ENCODE measurements at places on chromosomes 11 and 22.

DNA sequence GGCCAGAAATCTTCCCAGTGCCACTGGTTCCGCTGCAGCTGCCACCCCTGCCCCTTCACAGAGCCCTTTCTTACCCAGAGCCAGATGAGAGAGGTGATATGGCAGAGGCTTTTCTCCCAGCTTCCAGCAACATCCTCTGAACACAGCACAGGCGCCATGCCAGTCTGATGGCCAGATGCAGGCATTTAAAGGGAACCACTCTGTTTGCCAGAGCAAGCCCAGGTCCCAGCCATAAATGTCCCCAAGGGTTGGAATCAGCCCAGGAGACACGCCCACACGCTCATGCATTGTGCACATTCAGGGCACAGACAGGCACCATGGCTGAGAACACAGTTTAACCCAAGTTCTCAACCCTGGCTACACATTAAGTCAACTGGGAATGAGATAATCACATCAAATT, 114.3 kb upstream of the CSNK2A3 start:
- DNase-seq, result no peak

DNA sequence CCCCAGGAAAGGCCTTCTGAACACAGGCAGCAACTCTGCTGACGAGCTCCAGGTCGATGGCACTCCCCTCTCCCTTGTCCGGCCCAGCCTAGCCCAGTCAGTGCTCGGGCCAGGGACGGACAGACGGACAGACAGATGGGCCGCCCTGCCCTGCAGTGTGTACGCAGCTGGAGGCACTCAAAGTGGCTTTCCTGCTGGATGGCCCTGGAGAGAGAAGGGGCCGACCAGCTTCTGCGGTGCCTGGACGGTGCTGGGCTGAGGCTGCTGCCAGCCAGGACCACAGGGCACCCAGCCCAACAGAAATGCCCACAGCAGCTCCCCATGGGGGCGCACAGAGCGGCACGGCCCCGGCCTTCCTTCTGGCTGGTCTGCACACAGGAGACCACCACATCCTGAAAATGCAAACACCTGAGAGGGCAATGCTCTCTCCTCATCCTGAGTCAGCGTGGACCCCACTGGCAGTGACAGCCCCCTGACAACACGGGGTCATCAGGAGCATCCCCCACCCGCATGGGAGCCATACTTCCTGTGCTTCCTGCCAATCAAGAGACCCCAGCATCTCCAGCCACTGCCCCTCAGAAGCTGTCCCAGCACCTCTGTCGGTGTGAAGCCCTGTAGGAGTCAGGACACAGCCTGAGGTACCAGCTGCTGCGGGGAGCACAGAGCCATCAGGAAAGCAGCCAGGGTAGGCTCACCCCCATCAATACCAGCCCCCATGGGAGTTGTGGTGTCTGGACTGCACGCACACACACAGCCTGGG, 692 bp upstream of the MOB2 start:
- no peak for DNase-seq

GRCh38 chr11:97202613-97203292, 812.9 kb downstream of the JRKL start:
- DNase-seq, result no peak

DNA sequence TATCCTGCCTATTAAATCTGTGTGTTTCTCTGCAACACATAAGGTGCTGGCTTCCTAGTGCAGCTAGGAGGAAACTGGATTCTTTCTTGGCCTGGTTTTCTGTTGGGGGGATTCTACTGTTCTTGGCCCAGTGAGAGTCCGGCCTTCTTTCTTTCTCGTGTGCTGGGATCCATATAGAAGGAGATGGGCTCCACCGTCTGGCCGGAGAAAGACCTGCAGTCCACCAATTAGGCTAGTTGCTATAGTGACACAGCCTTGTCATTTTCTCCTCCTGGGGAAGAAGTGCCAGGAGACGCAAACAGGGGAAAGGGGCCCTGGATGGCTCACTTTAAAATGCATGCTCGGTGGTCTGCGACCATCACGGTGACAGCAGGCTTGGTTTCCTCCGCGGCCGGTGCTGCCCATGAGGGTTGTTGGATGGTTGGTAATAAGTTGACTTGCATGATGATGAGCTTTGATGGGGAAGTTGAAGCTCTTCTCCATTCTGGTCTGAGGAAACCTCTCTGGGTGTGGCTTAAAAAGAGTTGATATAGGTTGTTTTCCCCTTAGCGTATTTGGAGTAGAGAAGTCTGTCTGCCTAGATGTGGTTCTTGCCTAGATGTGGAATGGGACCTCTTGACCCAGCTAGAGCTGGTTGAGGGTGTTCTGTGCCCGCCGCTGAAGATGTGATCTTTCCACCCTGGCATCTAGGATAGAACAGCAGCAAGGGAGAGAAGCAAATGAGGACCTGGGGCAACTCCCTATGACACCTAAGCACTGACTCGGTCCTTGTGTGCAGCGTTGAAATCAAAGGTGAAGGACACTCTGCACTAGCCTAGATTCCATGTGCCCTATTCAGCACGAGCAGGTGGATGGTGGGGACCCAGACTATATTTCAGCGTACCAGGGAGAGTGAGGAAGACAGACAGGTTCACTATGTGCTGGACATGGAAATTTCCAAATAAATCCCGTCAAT, 1335.0 kb downstream of the BRD1 start:
- DNase-seq, result peak; percentile 96

DNA sequence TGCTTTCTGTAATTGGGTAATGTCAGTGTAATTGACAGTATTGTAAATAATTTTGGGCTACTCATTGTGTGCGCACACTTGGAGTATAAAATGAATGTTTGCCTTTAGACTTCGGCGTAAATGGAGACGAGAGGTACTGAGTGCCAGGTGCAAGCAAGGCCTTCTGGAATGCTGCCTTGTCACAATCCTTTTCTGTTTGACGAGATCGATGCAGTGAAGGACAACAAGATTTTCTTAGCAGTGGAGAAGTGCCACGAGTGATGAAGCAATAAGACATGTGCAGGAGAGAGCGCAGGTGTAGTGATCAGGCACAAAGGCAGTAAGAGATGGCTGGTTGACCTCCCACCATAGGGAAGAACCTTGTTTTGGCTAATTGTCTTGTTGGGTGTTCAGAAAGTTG, 67.5 kb downstream of the DDX10 start:
- DNase-seq, result no peak

DNA sequence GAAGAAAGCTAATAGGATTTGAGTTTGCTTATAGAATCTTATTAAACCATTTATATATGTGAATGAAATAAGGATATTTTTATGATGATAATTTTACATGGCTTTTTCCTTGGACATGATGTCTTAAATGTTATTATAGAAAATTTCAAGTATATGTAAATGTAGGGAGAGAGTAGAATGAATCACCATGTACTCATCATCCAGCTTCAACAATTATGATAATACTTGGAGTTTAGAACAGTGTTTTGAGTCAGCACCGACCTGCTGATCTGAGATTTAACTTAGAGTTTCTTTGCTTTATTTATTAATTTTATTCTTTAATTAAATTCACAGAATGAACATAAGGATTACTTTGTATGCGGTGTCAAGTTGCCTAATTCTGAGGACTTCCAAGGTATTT, 193.5 kb downstream of the UVRAG start:
- DNase-seq, result no peak

DNA sequence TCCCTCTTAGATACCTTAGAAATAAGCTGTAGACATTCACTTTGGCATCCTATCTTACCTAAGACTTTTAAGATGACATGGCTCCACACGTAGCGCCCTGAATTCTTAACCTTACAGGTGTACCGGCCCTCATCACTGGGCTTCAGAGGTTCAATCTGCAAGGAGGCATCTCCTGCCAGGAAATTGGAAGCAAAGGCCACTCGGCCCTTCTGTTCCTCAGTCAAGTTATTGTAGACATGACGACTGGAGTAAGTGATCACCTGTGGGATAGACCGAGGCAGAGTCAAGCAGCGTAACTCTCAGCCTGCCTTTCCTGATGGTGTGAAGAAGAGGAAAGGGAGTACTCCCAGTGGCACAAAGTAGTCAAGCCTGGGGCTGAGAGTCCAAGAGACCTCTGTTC, 22.5 kb upstream of the HSPA8 start:
- DNase-seq, result no peak

DNA sequence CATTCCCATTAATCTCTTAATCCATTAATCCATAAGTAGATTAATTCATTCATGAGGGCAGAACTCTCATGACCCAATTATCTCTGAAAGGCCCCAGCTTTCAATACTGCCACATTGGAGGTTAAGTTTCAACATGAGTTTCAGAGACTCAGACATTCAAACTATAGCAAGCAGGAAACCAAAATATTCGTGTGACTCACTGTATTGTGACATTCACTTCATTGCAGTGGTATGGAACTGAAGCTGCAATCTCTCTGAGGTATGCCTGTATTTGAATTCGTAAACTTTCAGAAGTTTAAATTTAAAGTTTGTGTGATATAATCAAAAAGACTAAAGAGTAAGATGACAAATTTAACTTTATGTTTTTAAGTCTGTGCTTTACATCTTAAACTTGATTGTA, 2.9 kb upstream of the OR52J3 start:
- DNase-seq, result no peak

DNA sequence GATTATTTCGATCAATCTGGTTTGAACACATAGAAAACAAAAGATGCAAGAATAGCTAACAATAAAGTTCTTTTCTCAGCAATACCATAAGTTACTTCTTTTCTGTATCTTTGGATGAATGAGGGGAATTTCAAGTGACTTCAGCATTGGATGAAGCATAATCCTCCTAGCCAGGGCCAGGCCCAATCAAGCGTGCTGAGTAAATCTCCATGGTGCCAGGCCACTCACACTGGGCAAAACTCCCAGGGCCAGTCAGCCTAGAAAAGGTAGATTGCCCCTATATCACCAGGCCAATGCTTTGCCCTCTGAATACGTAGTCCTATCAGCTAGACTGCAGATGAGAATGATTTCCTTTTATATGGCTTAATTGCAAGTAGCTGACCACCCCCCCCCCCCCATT, 6.0 kb downstream of the CNTF start:
- DNase-seq, result no peak

DNA sequence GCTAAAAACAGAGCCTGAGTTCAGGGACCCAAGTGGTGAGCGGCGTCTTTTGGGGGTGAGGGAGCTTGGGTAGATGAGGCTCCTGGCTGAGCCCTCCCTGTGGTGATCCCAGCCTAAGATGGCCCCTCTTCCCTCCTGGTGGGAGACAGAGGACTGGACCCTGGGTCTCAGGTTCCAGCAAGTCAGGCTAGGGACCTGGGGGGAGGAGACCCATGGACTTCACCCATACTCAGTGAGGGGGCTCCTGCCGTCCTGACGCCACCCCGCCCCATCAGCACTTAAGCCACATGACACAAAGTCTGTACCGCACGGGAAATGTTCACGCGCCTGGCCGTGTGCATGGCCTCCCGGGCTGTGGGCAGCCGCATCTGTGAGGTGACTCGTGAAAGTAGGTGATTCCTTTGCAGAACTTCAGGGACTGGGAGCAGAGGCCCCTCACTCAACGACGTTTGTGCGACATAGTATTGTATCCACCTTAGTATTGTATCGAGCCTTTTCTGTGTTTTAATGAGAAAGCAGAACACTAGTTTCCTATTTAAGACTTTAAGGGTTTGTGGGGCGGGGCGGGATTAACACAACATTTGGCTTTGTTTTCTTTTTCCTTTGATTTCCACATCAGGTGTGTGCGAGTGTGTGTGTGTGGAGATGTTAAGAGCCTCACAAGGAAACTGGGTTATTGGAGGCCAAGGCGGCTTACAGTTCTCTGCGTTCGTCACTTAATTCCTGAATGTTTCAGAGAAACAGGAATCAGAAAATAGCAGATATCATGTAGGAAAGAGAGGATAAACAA, 18.4 kb upstream of the TMEM191C start:
- no peak for DNase-seq

DNA sequence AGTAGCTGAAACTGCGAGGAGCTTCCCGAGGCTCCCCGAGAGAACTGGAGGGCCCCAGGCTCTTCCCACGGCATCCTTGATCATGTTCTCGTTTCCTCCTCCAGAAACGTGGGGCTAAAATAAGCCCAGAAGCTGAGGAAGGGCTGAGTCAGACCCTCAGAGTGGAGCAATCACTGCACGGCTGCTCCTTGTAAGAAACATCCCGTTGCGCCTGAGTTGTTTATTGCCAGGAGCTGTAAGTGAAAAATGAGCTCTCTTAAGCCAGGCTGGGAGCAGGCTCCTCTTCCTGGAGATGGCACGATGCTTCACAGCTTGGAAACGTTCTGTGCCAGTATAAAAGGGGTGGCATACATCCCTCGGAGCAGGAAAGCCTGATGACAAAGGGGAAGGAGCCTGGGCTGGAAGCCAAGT, 47.3 kb upstream of the SYN3 start:
- no peak for DNase-seq

- no peak for DNase-seq
These were observed 689 bp downstream of the TAF10 start for GRCh38 chr11:6611092-6611962.

- no peak for DNase-seq
These were observed 120.9 kb downstream of the GALNT18 start for GRCh38 chr11:11500744-11501487.

GRCh38 chr22:28012832-28013460, 93.9 kb upstream of the PITPNB start:
- DNase-seq, result peak; percentile 23

DNA sequence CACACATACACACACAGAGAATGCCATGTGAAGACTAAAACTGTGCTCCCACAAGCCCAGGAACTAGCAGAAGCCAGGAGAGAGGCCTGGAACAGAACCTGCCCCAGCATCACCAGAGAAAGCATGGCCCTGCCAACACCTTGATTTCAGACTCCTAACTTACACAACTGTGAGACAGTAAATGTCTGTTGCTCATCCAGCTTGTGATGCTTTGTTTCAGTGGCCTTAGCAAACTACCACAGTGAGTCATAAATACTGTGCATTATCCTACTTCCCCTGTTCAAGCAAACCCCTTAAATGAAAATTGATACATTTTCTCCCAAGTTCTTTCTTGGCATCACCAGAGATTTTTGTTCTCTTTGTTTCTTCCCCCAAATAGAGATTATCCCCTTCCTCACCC, 1539.4 kb upstream of the TENM4 start:
- peak; percentile 6 for DNase-seq

GRCh38 chr11:67372993-67373647, at the start of gene CLCF1:
TSS of gene CLCF1 (minus strand) at chr11:67373598. CDS start at chr11:67373539, 59 bp downstream.
- peak; percentile 87 for DNase-seq

DNA sequence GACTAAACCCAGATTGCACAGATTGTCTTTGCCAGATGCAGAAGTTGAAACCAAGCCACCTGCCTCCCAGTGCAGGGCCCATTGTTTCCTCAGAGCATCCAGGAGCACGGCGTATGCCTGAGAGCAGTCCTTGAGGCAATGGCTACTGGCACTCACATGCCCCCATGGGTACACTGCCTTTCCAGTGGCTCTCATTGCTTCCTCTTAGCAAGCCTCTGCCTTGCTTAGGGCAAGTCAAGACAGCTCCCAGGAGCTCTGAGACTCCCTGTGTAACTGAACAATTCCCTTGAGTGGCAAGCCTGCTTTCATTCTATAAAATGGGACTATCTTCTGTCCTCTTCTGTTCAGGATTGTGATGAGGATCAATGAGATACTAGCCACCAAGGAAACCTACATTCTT, 4.1 kb downstream of the SYTL2 start:
- no peak for DNase-seq

- no peak for DNase-seq
These were observed 78.5 kb upstream of the NCAM1 start for GRCh38 chr11:112882494-112883381.
